ENCODE measurements at places on chromosomes 12 and 14. TPM values are rescaled to one million over a fixed set of nuclear protein-coding genes. Genes with fewer than 3 reads are reported as not detected.

LDHB gene
- polyA plus RNA-seq, result 1,990 TPM

MON2 gene
- polyA plus RNA-seq, result 9.0 TPM

PTGDR gene
- 0.06 TPM for polyA plus RNA-seq

OTUB2 gene
- 2.1 TPM for polyA plus RNA-seq

GOLT1B gene
- 24.3 TPM for polyA plus RNA-seq

SLC2A13 gene
- 6.8 TPM for polyA plus RNA-seq

SLC38A4 gene
- polyA plus RNA-seq, result 5.8 TPM

NRXN3 gene
- 1.2 TPM for polyA plus RNA-seq

ARL6IP4 gene
- 169 TPM for polyA plus RNA-seq

OR4E2 gene
- polyA plus RNA-seq, result not detected

KCNC2 gene
- not detected for polyA plus RNA-seq

GALNT8 gene
- polyA plus RNA-seq, result 5.4 TPM

PMCH gene
- polyA plus RNA-seq, result 1.1 TPM

GALNT16 gene
- 0.90 TPM for polyA plus RNA-seq

Data from GM23338 (cell line).